Stomach (tissue), 19 donors: ENCODE measurements at places on chromosomes 13 and 19. TPM values are rescaled to one million over a fixed set of nuclear protein-coding genes. Genes with fewer than 3 reads are reported as not detected.

- peak; percentile 38 for DNase-seq
These were observed 395.0 kb downstream of the PCDH9 start for GRCh38 chr13:66835040-66835628.

THSD8 gene
- 2.9 TPM for polyA plus RNA-seq

GRCh38 chr13:51457086-51457815 is 4.4 kb upstream of the INTS6 start:
- DNase-seq: no peak

DNA sequence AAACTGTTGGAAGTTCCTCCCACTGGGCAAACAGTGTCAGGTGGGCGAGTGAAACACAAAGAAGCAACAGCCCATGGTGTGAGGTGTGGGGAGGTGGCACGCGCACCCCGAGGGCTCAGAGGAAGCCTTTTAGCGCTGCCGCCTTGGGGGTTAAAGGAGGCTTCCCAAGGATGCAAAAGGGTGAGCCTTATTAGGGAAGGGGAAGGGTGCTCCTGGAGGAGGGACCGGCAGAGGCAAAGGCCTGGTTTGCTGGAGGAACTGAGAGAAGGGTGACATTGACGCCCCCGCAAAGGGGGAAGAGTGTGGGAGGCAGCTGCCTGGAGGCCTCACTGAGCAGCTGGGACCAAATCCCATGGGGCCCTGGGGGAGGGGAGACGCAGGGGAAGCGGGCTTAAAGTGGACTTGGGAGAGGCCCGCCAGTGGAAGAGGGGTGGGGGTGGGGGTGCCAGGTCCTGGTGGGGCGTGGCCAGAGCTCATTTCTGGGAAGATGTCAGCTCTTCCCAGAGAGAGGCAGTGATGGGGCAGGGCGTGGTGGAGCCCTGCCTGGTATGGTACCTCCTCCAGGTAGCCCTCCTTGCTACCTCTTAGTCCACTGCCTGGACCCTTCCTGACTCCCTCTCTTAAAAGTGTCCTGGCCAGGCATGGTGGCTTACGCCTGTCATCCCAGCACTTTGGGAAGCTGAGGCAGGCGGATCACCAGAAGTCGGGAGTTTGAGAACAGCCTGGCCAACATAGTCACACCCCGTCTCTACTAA is 12.0 kb upstream of the FCHO1 start:
- DNase-seq: no peak

DNA sequence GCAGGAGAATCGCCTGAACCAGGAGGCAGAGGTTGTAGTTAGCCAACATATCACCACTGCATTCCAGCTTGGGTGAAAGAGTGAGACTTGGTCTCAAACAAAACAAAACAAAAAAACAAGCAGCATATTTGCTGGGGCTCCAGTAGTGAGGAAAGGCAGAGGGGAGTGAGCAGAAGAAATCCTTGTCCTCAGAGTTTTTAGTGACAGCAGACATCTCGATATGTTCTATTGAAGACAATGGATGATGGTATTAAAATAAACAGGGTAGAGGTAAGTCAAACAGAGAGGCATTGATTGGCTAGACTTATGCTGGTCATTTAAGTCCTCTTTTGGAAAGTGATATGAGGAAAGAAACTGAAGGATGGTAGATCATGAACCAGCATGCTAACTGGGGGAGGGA is 19.0 kb downstream of the NLRP7 start:
- no peak for DNase-seq

MUC16 gene
- not detected for polyA plus RNA-seq

- DNase-seq: no peak
These were observed 3.6 kb downstream of the TRIP10 start for GRCh38 chr19:6743066-6743465.

ZNF426 gene
- 2.0 TPM for polyA plus RNA-seq

INAFM1 gene
- polyA plus RNA-seq: 14.1 TPM

DNA sequence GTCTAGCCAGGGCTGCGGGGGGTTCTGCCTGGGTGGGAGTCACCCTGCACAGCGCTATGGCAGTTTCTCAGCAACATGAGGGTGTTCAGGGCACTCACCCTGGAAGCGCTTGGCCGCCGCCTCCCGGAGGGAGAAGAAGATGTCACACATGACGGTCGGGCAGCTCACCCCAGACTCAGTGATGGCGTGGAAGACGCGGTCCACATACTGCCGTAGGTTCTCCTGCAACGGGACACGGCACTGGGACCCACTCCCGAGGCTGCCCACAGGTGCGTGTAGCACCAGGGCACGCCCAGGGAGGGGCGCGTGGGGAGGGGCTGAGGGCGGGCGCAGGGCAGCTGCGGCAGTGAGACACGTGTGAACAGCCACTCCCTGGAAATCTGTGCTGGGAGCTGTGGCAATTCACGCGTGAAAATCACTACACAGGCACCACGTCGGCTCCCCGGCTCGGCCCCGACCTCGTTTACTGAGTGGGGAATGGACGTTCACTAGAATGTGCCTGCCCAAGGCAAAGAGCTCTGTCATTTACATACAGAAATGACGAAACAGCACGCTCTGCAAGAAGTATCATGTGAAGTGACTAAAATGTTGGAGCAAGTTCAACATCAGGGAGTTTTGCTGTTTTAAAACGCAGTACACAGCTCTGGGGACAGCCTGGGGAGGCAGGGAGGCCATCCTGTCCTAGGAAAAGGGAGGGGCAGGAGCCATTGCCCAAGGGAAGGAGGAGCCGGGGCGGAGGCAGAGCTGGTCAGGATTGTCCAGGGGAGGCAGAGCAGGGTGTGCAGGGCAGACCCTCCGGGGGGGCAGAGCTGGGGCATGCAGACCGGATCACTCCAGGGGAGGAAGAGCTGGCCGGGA is 41.5 kb upstream of the C13orf46 start:
- peak; percentile 64 for DNase-seq

- no peak for DNase-seq
These were observed 1.3 kb downstream of the TMTC4 start for GRCh38 chr13:100673376-100673712.

TNFSF9 gene
- polyA plus RNA-seq: 0.85 TPM

GRCh38 chr13:46160471-46161066 is 21.4 kb downstream of the LCP1 start:
- no peak for DNase-seq

DNA sequence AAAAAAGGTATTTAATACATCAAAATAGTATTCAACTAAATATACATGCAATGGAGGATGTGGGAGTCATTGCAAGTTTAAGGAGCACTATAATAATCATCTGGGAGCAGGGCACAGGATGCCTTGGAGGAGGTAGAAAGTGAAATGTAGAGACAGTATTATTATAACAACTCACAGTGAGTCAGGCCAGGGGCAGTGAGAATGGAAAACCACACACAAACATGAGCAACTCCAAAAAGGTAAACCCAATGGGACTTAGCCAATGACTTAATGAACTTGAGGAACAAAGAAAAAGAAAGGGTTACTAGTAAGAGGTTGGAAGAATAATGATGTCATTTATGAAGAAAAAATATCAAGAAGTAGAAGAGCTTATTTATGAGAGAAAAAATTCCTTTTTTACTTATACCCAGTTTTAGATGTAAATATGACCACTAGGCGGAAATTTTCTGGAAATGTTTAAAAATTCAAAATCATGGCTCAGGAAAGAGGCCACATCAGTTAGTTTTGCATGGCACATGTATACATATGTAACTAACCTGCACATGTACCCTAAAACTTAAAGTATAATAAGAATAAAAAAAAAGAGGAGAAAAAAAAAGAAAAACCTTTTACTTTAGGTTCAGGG is 389.3 kb downstream of the SUCLA2 start:
- DNase-seq: no peak

DNA sequence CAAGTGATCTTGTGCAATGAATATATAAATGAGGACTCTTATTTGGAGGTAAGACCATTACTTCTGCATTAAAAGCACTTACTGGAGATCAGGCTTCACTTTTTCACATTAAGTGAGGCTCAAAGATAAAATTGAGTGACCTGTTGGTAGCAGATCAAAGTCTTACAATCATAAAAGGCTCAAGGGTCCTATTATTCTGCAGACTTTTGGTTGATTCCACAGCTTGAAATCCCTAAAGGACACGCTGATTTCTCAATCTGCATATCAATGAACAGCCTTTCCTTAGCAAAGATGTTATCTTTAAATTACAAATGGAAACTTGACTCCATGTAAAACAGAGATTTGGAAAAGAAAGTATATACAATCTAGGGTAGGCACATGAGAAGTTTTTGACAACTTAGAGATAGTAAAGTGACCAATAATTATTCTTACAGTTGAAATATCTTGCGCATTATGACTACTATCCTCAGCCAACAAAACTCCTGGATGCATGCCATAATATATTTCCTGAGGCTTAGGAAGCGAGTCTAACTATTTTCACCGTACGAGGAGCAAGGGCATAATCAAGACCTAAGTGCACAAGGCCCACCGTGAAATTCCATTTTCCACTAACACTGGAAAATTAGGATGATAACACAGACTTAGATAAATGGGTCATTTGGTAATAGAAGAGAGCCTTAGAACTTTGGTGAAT is 640.7 kb downstream of the LIG4 start:
- DNase-seq: no peak

ZNF177 gene
- polyA plus RNA-seq: 0.92 TPM

FARP1 gene
- 11.6 TPM for polyA plus RNA-seq

DNA sequence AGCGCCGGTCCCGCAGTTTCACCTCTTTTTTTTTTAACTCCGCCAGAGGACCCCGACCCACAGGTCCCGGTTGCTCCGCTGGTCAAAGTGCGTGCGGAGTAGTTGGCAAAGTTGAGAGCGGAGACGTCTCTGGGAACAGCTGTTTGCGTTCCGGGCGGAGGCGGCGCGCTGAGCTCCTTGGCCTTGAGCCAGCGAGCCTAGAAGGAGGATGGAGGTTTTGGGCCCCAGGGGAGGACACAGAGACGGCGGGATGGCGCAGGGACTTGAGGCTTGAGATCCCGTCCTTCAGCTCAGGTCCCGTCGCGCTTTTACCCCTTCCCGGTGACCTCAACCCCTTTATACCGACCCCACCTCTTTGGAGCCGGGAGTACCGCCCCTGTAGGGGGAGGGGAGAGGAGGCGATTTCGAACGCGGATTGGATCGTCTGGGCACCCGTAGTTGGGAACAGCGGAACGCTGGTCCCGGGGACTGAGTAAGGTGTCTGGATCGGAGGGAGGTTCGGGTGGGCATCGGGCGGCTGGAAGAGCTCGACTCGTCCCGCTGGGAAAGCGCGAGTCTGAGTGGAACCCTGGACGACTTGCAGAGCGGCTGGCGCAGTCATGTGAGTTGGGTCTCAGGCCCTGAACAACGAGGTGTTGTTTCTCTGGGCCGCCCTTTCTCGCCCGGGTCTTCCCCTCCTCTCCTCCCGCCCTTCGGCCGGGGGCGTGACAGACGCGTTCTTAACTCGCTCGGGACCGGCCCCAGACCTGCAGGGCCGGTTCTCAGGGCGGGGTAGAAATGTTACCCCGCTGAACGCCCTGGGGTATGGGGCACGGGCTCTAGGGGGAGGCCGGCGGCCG is at the start of gene WBP4:
Gene WBP4 (plus strand): TSS at position 435 of the 839 bp plus-strand sequence. CDS start 165 bp downstream, at position 600.
- peak; percentile 93 for DNase-seq

ACP5 gene
- 67.9 TPM for polyA plus RNA-seq

GRCh38 chr19:29551774-29552173 is 26.0 kb downstream of the VSTM2B start:
- DNase-seq: peak; percentile 1

DNA sequence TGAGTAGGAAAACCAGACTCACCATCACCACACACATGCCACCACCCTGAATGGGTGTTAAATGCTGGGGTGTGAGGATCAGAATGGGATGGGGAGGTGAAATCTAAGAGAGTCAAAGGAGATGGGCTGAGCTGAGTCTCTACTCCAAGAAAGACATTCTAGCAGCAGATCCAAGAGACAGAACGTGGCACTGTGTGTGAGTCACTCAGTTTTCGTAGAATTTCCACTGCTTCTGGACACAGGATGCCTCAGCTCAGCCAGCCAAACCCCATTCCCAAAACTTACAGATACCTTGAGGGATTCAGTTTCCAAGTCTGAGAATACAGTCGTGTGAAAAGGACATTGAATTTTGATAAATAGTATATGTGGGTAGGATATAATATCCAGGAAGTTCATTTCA is 7.3 kb upstream of the CYP2A7 start:
- DNase-seq: no peak

- no peak for DNase-seq
These were observed 27.1 kb downstream of the ZNF714 start for GRCh38 chr19:21109116-21109515.

ZNF419 gene
- polyA plus RNA-seq: 1.4 TPM

DNA sequence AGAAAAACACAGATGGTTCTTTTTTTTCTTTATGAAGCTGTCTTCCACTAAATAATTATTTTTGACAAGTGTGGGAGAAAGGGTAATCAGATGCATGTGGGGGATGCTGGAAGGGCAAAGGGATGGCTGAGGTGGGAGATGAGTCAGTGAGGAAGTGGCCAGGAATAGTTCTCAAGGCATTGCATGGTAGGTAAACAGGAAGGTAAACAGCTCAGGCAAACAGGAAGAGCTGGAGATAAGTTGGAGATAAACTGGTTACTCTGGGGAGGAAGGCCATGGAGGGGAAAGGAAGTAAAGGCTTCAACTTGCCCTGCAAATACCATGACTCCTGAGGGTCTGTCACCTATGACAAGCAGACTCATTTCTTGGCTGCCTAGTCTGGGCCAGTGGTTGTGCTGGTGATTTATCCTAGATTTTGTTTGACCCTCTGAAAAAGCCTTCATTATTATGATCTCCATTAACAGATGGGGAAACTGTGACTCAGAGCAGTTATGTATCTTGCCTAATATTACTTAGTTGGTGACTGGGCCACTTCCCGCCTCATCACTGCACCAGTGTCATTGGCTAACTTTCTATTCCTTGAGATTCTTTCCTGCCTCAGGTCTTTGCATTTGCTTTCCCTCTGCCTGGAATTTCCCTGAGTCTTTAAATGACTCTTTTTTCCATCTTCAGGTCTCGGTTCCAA is 17.1 kb downstream of the ACTL9 start:
- DNase-seq: no peak

DNA sequence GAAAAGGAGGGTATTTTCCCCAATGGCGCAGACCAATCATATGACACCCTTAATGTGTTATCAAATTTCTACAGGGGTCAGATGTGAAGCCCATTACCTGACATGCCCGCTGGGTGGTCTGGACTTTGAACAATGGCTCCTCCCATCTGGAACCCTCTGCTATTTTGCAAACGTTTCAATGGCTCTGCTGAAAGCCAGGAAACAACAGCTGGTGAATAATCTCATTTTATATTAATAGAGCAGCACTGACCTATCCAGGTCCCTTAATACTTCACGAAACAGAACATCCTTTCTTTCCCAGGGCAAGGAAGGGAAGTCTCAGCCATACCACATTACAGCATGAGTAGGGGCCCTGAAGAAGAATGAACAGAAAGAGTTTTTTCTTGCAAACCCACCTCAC is 20.3 kb upstream of the KPNA3 start:
- DNase-seq: no peak

GRCh38 chr19:39182174-39182505 is 14.6 kb upstream of the NCCRP1 start:
- DNase-seq: no peak

DNA sequence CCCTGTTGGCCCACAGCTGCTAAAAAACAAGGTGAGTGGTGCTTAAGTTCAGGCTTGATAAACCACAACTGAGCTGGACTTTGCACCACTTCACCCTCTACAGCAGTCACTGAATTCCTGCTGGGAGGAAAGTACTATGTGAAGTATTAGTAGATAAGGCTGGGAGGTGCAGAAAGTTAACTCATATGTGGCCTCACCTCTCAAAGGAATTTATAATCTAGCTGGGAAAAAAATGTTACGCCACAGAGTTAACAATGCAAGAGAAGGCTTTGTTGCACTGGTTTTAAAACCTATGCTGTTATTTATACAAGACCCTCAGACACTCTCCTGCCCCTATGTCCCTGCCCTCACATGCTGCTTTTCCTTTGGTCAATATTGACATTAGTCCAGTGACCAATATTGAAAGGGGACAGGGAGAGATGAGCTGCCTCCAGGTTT is 60.9 kb downstream of the LIG4 start:
- DNase-seq: peak; percentile 92
